HTR-8/SVneo (cell line): ENCODE measurements at places on chromosomes 1 and 21.

DNA sequence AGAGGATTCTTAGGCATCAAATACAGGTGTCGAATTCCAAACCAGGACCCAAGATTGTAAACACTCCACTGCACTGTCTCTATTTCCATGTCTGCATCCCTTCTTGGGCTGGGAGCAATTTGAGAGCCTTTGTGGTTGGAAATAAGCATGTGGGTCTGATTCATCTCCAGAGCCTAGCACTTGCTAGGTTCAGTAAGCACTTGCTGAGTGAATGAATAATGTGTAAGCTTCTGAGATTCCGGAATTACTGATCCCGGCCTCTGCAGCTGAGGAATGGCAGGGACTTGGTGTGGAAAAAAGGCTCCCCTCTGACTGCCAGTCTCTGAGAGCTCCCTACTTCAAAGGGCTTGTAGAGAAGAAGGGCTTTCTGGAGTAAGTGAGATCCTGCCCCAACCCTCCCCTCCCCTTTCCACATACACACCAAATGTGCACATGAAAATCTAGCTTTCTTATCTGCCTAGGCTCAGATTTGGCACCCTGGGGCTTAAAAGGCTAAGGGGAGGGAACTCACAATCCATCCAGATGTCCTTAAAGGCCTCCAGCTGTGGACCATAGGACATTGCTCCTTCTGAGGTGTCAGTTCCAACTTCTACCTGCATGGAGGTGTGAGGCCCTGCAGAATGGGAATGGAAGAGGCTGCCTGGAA lies 39.6 kb upstream of the TRABD2B start:
- no peak for DNase-seq

DNA sequence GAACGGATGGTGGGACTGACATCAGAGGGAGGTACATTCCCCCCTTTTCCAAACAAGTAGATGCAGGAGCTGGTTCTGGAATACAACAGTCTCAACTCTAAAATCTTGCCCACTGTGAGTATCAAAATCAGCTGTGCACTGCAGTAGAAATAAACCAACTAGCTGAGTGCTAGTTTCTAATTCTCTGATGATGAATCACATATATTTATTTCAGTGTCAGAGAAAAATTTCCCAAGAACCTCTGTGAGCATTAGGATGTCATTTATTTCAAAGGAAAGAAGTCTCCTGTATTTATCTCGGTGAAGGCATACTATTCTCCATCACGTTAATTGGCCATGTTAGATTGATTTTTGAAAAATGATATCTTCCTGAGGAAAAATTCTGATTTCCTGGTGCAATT lies 67.1 kb downstream of the LHX9 start:
- peak; percentile 57 for DNase-seq

DNA sequence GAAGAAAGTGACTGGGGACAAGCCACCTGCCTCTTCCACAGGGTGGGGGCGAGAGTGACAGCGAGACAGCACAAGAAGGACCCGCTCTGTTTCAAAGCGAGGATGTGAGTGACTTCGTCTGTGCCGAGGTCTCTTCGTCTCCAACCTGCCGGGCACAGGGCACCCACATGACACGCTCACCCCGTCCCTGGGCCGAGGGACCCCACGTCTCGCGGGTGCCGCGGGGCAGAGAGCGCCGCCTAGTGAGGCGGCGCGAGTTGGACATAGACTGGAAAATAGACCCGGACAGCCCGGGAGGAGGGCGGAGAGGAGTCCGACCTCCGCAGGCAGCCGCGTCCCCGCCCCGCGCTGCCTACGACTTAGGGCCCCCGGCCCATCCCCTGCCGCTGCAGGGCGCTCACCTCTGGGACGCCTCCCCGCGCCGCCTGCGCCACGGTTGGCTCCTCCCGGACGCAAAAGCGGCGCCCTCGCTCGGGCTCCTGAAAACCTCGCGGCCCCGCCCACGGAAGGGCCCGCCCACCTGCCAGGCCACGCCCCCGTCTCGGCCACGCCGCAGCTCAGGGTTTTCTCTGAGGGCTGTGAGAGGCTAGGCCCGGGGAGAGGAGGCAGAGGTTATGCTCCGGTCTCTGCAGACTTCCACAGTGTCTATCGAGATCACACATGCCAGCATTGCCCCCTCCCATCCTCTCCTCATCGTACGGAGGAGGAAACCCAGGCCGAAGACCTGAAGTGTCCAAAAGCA lies at the start of gene TLR5:
Gene TLR5 (minus strand): TSS at position 454 of the 742 bp plus-strand sequence. CDS start 30,217 bp downstream, outside the sequence.
- peak; percentile 75 for DNase-seq

GRCh38 chr1:211900441-211900840 lies 69.9 kb upstream of the LPGAT1 start:
- DNase-seq, result no peak
